ENCODE measurements at places on chromosomes 2 and 18.

DNA sequence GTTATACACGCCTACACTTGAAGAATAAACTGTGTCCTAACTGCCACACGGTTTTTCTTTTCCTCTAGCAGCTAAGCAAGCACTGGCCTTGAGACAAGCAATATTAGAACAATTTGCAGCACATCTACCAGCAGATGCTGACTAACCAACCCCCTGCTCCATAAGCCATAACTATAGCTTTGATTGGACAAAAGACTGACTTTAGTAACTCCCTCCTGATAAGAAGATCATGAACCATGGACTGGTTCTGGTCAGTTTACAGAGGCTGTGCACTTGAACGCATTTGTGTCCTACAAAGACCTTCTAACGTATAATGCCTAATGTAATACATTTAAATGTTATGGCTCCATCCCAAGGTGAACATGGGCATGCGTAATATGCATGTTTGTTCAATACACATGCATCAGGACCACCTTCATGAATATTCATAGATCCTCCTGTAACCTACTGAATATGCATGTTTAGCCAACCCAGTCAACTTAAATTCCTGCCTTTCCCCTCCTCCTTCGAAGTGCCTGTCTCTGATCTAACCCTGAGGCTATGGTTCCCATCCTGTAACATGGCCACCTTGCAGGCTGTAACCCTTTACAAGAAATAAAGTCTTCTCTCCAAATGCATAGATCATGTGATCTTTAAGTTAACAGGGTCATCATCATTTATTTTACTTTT is 26.5 kb downstream of the SLC4A5 start:
- no peak for DNase-seq

GRCh38 chr2:55949613-55950012 is 26.0 kb upstream of the EFEMP1 start:
- no peak for DNase-seq

DNA sequence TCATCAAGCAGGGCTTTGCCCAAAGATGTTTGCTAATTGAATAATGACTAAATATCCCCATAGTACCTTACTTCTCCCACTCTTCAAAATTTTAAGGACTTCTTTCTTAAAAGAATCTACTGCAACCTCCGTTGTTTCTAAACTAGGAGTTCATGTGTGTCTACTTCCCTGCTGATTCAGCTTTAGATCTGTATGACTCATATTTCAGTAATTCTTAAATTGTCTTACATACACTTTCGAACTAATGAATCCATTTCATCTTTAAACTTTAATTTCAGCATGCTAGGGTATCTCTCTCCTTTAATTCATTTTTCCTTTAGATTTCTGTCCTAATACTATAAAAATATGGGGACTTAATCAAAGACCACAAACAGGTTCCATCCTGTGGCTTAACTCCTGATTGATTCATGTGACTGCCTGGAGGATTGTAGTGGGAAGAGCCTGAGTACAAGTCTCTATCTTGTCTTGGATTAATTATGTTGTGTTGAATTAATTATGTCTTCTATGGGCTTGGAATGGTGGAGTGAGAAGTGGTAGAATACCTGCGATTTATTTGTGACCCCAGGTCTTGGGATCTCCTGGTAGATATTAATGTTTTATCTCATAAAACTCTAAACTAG is 24.9 kb upstream of the COL5A2 start:
- DNase-seq, result no peak

DNA sequence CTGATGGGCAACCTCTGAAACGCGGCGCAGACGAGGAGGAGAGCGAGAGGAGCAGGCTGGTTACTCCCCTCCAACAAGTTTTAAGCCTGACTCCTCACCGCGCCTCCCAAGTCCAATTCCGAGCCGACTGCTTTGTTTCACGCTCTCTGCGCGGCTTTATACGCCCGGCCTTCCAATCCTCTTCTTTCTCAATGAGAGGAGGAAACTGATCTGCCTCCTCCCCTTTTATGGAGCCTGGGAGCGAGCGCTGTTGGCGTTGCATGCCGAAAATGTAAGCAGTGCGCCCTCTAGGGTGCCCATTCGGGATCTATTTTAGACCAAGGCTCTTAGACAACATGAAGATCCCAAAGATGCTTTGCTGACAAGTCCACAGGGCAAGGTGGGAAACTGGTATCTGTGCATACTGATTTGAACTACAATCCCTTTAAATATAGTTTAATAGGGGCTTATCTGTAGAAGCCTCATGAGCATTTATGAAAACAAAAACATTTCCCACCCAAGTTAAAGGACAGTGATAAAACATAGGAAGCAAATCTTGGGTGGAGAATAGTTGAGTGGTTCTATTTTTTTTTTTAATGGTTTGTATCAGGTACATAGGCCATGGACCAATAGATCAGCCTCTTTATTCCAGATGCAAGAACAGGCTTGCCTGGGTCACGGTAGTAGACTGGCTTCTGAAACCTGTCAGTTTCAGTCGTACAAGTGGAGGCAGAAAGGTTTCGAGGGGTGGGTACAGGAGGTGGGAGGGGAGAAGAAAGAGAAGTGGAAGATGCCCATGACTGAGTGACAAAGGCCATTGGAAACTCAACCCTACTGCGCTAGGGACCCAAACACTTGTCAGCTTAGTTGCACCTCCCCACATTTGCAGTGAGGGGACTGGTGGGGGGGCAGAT is at the start of gene RND3:
Gene RND3 (minus strand): TSS at position 131 of the 893 bp plus-strand sequence. CDS start 250 bp downstream, outside the sequence.
- DNase-seq, result no peak

GRCh38 chr2:75480971-75481836 is 79.5 kb downstream of the EVA1A start:
- no peak for DNase-seq

DNA sequence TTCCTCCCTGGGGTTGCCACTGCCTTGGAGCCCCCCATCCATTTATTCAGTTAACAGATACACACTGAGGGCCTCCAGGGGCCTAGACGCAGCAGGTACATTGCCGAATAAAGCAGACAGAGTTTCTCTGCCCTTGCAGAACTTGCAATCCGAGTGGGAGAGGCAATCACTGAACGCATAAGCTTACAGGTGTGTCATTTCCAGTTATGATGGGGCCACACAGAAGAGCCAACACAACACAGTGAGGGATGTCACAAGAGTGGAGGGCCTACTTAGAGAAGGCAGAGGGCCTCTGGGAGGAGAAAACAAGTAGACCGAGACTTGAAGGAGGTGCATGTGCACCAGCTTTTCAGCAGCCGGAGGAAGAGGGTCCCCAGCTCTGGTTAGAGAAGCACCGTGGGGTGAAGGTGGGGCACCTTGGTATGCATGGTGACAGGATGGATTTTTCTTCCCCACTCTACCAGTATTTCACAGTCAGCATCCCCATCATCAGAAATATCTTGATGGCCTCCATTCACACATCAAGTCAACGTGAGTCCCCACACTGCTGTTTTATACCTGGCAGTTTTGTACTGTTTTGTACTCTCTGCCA is 150.9 kb downstream of the SMAD7 start:
- no peak for DNase-seq

- DNase-seq, result no peak
These were observed 113.1 kb downstream of the MREG start for GRCh38 chr2:215900203-215900611.

DNA sequence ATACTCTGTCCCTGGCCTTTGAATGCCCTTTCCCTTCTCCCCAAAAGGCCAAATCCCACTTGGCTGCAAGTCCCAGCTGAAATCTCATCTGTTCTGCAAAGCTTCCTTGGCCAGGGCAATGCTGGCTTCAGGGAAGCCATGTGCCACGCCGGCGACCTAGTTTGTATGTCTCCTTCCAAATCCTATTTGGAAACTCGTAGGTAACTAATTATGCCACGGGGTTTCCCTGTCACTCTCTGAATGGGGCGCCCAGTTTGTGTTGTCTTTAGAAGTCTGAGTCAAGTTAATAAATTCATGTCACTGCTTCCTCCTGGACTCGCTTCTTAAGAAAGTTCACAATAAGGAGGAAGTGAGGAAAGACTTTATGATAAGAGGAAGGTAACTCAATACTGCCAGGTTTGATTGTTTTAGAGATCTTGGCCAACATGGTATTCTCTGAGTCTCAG is 19.1 kb downstream of the FHL2 start:
- DNase-seq, result no peak

GRCh38 chr18:67969458-67969857 is 452.9 kb upstream of the DSEL start:
- no peak for DNase-seq

Measured in activated T-helper 1 cell treated with anti-CD3 and anti-CD28 coated beads, Interleukin-2, amount 50 U/mL, for 16 hours (primary cell).